ENCODE measurements at places on chromosomes 3 and 15.

- no peak for DNase-seq
These were observed 602.1 kb downstream of the MAGI1 start for GRCh38 chr3:65436580-65436979.

- peak; percentile 42 for DNase-seq
These were observed 1.9 kb upstream of the LOXL1 start for GRCh38 chr15:73924171-73924921.

DNA sequence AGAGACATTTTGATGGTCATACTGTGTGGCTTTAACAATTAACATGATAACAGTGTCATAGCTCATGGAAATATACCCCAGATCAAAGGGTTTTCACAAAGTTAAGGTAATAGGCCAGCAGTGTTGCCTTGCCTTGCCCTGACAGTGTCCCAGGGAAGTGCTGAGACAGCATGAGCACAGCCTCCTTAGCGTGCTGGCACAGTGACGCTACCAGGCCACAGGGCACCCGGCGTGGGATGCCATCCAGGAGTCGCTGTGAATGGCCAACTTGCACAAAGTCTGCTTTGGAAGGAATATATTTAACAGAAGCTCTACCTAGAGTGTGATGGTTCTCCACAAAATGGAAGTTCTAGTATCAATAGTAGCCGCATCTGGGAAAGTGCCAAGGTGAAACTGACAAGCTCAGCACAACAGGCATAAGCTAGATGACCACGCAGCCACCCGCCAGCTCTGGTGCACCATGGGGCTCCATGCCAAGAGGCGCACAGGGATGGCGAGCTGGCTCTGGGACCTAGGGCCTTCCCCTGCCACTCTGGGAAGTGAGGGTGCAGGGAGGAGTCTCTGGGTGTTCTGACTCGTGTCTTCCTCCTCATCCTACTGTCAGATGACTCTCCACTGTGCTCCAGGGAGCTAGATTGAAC, 86.2 kb downstream of the GABRB3 start:
- DNase-seq = no peak

DNA sequence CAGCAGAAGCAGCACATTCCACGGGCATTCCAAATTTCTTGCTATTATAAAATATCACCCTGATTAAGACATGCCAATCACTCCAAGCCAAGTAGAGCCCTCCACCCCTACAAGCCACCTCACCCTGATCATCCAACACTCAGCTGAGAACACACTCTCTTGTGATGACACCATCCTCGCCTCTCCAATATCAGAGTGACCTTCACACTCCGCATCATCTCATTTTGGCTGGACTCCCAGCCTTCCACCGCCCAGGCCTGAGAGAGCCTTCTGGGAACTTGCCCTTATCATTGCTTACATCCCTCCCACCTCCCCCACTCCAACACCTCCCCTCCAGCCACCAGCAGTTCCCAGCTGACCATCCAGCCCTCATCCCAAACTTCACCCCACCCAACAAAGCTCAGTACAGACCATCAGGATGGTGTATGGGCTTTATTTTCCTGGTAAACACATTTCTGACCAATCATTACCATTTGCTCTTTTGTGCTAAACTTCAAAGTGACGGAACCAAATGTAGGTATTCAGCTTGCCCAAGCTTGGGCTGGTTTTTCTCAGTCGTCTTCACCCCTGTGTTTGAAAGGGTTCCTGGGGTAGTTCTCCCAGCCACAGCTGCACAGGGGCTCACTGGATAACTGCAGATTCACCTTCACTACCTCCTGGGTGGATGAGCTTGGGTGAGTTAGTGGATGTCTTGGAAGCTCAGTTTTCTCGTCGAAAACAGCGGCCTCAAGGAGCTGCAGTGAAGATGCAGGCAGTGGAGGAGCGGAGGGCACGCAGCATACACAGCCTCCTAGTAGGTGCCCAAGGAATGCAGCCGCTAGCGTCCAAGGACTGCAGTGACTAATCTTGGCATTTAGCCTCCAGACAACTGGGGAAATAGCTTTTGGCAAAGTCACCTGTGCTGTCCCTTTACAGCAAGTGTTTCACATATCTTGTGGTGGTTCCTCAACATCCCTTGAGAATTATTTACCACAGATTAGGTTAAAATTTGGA, 115.1 kb downstream of the LIPC start:
- no peak for DNase-seq

GRCh38 chr3:32820971-32821685, 3.3 kb downstream of the TRIM71 start:
- no peak for DNase-seq

GRCh38 chr15:97686324-97686723, 274.2 kb upstream of the ARRDC4 start:
- DNase-seq = no peak

DNA sequence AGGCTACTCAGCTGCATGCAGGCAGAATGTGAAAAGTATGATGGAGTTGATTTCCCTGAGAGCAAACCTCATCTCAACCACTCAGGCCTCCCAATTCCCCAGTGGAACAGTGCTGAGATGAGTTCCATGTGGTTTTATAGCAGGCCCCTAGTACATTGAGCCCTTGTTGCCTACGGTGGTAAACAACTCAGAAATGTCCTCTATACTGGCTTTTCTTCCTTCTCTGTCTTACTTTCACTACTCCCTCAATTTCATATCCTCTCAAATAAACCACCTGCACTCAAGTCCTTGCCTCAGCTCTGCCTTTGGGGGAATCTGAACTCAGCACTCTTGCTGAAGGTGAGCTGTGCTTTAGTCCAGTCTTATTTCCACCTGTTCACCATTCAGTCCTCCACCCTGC, 399.9 kb downstream of the PDCD6IP start:
- no peak for DNase-seq

GRCh38 chr3:171660188-171660587, 150.1 kb downstream of the PLD1 start:
- no peak for DNase-seq

GRCh38 chr3:83890763-83891135, 1068.0 kb upstream of the CADM2 start:
- DNase-seq = no peak

DNA sequence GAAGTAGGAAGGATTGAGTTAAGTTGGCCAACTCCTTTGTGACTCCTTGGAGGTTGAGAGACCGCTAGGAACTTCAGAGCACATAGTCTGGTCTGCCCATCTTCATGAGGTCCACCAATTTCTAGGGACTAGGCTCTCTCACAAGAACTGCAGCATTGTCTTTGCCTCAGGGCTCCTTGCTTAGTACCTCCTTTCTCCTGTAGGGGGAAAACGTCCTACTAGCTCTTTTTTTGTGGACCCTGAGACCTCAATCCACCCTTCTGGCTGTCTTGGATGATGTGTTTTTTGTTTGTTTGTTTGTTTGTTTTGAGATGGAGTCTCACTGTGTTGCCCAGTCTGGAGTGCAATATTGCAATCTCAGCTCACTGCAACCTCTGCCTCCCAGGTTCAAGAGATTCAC, 21.6 kb downstream of the REC114 start:
- no peak for DNase-seq

DNA sequence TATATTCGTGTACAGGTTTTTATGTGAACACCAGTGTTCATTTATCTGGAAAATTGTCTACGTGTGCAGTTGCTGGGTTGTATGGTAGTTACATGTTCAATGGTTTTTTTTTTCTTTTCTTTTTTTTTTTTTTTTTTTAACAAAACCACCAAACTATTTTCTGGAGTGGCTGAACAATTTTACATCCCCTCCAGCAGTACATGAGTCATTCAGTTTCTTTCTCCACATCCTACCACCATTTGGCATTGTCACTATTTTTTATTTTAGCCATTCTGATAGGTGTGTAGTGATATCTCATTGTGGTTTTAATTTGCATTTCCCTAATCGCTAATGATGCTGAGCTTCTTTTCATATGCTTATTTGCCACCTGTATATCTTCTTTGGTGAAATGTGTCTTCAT, 256.3 kb upstream of the EOMES start:
- no peak for DNase-seq

DNA sequence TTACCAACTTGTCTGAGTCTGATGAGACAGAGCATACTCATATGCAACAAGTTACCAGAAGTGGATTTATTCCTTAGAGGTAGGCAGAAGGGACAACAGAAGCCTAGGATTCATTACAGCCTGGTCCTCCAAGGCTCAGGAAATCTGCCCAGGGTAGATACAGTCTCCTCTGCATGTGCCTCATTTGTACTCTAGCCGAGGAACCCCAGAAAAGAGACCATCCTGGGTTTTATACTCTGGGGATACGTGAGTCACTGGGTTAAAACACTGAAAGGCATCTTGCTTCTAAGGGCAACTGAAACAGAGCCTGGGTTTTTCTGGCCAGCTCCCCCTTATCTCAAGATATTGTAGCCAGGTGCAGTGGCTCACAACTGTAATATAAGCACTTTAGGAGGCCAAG, 45.6 kb downstream of the TLNRD1 start:
- DNase-seq = no peak

GRCh38 chr15:48090115-48090514, 30.7 kb upstream of the SLC24A5 start:
- DNase-seq = no peak

GRCh38 chr3:195129644-195130492, 141.1 kb downstream of the XXYLT1 start:
- DNase-seq = no peak

- DNase-seq = no peak
These were observed 479 bp upstream of the PLD1 start for GRCh38 chr3:171810629-171811294.

DNA sequence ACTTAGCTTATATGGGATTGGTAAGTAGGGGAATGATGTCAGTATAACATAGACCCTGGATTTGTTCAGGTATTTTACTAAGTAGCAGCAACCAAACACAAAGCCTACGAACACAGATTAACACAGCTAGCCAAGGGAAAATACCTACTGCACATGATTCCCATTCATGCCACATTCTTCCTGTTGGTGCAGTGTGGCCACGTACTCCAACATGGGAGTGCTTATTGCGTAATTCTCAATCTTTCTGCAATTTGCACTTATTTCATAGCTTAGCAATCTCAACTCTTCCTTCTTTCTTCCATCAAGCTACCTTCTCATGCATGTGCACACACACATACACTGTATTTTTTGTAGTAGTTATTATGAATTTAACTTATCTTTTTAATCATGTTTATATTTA, 186.8 kb downstream of the IL5RA start:
- DNase-seq = peak; percentile 3

DNA sequence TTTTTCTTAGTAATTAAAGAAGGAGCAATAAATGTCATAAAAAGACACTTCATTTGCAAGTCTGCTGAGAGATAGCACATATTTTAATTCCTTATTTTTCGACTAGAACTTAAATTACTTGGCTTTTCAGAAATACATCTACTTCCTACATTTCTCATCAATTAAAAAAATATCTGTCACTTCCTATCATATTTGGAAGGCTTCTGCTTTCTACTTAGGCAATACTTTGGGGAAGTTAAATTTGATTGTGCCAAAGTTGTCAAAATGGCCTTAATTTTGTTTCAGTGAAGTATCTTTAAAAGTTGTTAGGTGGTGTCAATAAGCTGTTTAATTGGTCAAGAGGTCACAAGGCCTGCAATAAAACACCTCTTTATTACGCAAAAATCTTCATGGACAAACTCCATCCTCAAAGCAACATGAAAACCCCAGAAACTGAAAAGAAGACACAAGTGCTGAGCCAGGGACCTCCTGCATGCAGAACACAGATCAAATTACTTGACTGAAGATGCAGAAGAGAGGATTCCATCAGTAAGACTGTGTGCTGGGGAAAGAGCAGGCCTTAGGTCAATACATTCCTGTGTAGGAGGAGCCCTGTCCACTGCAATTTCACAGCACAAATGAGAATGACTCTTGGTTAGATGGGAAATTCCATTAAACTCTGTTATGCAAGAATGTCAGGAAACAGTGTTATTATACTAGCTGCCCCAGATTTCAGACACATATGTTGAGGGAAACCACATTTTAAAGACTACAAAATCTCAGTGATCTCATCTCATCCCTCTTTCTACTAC, 48.0 kb upstream of the FSTL1 start:
- peak; percentile 50 for DNase-seq

DNA sequence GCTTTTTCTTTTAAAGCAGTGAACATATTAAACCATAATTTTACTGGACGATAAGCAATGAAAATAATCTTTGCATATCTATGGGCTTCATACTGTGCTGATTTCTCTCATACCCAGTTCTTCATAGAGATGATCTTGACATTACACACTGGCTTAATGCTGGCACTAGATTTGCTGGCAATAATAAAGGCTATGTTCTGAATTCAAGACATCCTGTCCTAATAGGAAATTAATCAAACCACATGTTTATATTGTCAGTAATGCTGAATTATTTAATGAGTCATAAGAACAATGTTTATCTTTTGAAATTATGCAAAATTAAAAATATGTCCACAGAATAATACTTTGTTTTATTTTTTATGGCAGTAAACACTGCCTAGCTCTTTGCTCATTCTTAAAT, 643.2 kb downstream of the OTOL1 start:
- no peak for DNase-seq

DNA sequence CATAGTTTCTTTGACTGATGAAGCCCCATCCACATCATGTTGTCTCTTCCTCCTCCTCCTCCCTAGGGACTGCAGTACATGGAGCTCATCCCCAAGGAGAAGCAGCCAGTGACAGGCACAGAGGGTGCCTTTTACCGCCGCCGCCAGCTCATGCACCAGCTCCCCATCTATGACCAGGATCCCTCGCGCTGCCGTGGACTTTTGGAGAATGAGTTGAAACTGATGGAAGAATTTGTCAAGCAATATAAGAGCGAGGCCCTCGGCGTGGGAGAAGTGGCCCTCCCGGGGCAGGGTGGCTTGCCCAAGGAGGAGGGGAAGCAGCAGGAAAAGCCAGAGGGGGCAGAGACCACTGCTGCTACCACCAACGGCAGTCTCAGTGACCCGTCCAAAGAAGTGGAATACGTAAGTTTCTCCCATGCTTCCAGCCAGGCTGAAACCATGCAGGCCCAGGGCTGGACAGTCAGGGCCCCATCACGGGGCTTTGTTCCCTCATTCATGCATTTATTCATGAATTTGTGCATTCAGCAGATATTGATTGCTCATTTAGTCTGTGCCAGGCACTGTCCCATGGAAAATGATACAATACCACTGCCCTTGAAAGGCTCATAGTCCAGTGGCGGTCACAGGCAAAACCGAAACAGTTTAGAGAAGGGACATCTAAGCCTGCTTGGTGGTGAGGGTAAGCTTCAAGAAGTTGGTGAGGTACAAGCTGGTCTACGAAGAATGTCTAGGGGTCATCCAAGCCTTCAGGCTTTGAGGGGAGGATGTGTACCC, 47.1 kb downstream of the LMCD1 start:
- DNase-seq = no peak

GRCh38 chr3:196339493-196340254, 1.5 kb upstream of the TM4SF19 start:
- no peak for DNase-seq

DNA sequence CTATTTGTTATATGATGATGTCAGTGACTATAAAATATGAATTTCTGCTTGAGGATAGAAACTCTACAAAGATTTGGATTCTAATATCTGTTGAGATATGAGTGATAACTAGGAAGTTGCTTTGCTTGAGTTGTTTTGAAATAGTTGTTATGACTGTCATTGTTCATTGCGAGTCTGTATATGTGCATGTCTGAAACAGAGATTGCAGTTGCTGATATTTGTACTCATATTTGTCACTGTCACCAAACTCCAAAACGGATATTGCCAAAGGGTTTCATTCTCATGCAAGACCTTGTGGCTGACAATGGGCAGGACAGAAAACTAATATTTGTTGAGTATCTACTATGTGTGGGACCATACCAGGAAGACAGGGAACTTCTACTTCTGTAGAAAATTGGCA, 240.2 kb downstream of the CD47 start:
- no peak for DNase-seq

GRCh38 chr3:39466988-39467387, 492 bp upstream of the MOBP start:
- no peak for DNase-seq

- no peak for DNase-seq
These were observed 188.9 kb upstream of the MEIS2 start for GRCh38 chr15:37289109-37289765.
